ENCODE measurements at places on chromosomes 3 and 15.

DNA sequence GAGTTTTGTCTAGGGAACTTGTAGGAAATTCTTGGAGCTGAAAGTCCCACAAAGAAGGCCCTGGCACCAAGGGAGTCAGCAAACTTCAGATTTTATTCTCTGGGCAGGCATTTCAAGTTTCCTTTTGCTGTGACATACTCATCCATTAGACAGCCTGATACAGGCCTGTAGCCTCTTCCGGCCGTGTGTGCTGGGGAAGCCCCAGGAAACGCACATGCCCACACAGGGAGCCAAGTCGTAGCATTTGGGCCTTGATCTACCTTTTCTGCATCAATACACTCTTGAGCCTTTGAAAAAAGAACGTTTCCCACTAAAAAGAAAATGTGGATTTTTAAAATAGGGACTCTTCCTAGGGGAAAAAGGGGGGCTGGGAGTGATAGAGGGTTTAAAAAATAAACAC, 15.0 kb downstream of the TIGIT start:
- DNase-seq, result peak; percentile 94

- no peak for DNase-seq
Measured at GRCh38 chr3:11055496-11055895, 62.9 kb downstream of the SLC6A1 start.

GRCh38 chr15:98953968-98954367, 53.6 kb downstream of the PGPEP1L start:
- no peak for DNase-seq

GRCh38 chr3:105375750-105376511, 9.2 kb downstream of the ALCAM start:
- DNase-seq, result no peak

- no peak for DNase-seq
Measured at GRCh38 chr3:115713284-115713683, 90.0 kb downstream of the GAP43 start.

DNA sequence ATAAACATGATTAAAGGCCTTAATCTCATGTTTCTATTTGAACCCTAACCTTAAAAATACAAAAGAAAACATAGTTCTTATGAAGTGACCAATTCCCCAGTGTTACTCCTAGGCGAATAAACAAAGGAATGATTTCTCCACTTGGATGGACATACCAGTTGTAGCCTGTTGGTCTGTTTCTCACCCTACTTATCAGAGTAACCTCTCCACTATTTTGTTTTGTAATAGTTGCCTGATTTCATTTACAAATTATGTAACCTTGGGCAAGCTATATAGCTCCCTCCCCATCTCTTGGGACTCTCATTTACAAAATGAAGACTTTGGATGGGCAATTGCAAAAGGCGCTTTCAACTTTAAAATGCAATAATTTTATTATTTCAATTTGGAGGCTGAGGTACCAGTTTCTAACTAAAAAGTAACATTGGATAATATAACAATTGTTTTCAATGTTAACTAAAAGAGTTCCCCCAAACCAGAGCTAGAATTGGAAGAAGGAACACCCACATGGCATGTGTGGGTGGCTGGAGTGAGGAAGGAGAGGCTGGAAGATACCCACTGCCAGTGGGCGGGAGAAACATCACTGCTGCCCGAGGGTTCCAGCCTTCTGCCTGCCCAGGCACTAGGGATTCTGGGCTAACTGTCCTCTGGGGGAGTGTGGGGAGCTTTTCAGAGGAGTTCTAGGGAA, 74.2 kb downstream of the RFTN1 start:
- no peak for DNase-seq

GRCh38 chr3:173930251-173930650, 532.7 kb downstream of the NLGN1 start:
- DNase-seq, result no peak

DNA sequence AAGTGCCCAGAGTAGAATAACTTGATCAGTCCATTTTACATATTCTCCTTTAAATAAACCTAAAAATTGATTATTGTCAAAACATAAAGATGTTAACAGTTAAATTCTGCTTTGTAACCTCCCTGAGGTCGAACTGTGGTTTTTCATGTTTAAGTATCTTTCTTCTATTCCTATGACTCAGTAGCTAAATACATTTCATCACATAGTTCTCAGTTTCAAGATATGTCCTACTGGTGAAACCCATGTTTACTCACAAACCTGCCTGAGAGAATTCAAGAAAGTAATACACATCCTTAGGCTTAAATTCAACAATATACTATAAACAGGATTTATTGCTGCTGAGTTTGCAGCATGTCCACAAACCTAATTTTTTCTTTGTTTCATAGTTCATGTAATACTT, 692.9 kb downstream of the ZPLD1 start:
- no peak for DNase-seq

DNA sequence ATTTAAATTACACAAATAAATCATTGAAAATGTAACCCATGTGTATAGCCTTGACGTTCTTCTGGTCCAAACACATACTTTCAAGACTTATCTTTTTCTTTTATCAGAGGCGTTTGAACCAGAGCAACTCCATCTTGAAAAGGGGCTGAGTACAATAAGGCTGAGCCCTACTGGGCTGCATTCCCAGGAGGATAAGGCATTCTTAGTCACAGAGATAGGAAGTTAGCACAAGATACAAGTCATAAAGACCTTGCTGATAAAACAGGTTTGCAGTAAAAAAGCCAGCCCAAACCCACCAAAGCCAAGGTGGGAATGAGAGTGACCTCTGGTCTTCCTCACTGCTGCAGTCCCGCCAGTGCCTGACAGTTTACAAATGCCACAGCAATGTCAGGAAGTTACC, 101.0 kb upstream of the IGSF10 start:
- DNase-seq, result no peak

DNA sequence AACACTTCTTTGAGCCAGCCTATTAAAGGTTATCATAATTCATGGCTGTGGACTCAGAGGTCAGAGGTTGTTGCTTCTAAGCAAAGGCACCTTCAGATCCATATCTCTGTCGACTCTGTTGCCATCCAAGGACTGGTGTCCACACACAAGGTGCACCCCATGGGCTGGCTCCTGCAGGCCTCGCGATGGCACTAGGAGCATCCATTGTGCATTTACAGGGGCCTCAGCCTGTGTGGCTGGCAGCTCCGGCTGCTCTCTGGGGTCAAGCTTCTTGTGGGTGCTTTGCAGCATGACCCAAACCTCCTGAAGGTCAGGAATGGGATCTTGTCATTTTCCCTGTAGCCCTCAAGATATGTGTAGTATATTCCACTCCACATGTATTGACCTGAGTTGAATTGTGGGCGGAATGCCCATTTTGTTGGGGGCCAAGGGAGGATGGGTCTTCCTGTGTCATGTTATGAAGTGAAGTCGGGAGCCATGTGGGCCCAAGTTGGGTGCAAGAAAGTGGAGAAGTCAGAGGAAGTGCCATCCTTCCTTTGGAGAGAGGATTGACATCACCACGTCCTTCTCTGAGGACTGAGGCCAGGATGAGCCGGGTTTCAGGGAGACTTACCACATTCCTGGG, 43.9 kb downstream of the CHDH start:
- DNase-seq, result no peak

- DNase-seq, result no peak
Measured at GRCh38 chr3:145175626-145176025, 985.4 kb downstream of the PLOD2 start.

DNA sequence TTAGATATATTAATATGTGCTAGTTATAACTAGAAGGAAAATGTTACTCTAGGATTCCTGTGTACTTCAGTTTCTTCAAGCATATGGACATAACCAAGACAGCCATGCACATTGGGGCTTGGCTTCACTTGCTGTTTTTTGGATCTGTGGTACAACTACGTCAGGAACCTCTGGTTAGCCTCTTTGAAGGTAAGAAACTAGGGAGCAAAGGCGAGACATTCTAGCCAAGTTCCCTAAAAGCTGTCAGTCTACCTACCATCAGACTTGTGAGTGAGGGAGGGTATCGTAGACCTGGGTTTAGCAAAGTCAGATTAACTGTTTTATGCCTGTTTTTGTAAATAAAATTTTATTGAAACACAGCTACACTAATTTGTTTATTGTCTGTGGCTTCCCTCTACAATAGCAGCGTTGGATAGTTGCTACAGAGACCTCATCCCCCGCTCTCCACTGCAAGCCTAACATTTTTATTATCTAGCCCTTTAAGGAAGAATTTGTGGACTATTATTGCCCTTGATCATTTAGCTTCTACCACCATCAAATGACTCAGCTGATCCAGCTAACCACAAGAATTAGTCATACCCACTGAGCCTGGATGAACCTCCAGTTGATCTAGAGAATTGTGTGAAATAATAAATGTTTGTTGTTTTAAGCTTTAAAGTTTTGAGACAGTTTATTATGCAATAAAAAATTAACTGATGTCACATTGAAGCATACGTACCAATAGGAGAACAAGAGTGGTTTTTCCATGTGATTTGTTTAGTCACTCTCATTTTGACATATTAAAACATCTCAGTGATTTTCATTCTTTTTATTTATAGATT, 58.1 kb downstream of the RSRC1 start:
- DNase-seq, result no peak

- DNase-seq, result no peak
Measured at GRCh38 chr15:91887921-91888373, 34.4 kb downstream of the SLCO3A1 start.

GRCh38 chr15:77759896-77760592, 127.3 kb upstream of the LINGO1 start:
- no peak for DNase-seq

DNA sequence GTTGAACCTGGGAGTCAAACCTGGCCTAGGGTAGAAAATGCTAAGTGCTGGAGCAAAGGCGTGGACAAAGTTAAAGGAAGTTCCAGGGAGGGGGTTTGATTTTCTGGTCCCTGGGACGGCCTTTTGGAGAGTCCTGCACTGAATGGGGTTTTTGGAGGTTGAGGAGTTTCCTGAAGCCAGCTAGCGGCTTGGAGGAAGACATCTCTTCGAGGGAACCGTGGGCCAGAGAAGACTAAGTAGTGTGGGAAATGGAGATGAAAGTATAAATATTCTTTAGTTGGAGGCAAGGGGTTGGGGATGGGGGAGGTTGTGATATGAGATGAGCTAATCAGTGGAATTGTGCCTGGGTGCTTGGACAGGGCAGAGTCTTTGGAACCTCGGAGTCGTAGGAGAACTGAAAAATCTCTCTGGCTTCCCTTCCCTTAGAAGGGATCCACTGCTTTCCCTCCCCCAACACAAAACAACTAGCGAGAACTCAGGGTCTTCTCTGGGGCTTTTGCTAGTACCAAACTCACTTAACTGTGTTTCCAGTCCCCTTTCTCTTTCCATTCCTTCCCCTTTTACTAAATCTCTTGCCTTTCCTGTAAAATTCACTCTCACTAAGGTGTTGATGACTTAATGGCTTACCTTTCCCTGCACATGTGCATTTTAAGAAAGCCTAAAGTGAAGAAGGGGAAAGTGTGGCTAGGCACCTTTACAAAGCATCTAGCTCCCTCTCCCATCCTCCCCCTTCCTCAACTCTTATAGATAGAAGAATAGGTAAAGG, 1.0 kb downstream of the LPP start:
- no peak for DNase-seq

DNA sequence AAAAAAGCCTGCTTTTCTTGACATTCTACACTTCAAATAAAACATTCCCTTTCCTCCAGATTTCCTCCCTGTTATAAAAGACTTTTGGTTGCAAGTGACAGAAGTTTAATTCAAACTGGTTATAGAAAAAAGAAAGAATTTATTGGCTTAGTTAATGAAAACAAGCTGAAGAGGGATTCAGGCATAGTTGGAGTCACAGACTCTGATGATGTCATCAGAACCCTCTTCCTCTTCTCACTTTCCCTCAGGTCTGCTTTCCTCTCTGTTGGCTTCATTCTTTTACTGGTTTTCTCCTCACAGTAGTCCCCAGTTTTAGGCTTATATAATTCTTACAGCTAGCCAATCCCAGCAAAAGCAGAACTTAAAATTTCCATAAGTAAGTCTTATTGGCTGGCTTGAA, 32.0 kb upstream of the MBNL1 start:
- no peak for DNase-seq

DNA sequence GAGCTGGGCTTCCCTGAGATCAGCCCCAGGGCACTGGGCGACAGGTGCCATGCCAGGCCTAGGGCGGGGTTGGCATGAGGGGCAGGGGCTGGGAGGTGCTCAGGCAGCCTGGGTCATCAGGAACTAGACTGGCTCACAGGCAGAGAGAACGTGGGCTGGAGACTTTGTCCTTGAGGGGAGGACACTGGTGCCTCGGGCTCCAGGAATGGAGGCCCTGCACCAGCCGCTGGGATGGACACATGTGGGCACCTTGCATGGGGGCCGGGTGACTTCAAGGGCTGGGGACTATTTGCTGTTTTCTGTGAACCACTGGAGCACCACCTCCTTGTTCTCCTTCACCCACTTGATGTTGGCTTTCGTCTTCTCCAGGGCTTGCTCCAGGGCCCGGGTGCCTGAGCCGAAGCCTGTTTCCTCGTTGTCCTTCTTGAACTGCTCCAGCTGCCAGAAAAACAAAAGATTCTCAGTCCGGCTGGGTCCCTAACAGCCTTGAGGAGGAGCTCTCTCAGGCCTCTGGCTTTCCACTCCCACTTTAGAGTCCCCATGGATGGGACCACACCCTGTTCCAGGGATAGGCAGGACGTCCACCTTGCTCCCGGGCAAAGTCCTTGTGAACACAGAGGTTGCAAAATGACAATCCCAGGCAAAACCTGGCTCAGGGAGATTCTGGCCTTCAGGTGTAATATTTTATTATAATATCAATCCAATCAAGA, 9.1 kb downstream of the MESP2 start:
- no peak for DNase-seq

- no peak for DNase-seq
Measured at GRCh38 chr15:68354923-68355322, 77.0 kb downstream of the ITGA11 start.

- no peak for DNase-seq
Measured at GRCh38 chr3:77526573-77527113, 486.7 kb downstream of the ROBO2 start.

- DNase-seq, result no peak
Measured at GRCh38 chr3:174270841-174271240, 588.3 kb upstream of the NAALADL2 start.

GRCh38 chr3:125067225-125067624, 11.4 kb upstream of the HEG1 start:
- no peak for DNase-seq

- no peak for DNase-seq
Measured at GRCh38 chr3:133940536-133940935, 44.9 kb upstream of the RAB6B start.

GRCh38 chr3:149376718-149377407, 586 bp downstream of the TM4SF1 start:
- DNase-seq, result no peak

DNA sequence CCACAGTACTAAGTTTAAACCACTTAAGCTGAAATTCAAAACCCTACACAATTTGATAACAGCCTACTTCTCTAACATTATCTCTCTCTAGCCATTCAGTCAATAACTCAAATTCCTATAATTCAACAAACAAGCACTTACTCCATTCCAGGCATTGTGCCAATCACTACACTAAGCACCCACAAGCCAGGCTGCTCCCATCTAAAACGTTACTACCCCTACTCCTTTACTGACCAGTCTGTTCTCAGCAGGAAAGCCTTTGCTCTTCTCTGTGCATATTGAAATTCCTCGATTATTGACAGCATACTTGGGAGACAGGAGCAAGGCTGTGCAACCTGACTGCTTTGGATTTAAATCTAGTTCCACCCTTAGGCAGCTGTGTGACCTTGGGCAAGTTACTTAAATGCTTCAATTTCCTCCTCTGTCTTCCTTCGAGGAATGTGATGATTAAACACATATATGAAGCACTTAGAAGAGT, 177.2 kb upstream of the THBS1 start:
- no peak for DNase-seq
